Liver (tissue), 10 donors: ENCODE measurements at places on chromosomes 16 and 17. TPM values are rescaled to one million over a fixed set of nuclear protein-coding genes. Genes with fewer than 3 reads are reported as not detected.

The NPB gene
- 0.84 TPM for total RNA-seq

DNA sequence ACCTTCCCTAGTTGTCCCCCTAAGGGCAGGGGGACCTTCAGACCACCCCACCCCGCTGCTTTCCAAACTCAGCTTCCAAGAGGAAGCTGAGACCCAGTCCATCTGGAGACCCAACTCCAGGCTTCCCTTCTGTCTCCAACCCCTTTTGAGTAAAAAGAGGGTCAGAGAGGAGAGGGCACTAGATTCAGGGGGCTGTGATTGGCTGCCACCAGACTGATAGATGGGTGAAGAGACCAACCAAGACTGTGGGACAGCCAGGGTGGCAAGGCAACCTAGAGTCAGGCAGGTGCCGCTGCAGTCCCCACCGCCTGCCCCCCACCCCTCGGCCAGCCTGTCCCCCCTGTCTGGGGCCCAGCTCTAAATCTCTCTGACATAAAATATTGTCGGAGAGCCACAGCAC lies 92.5 kb downstream of the SDK2 start:
- no peak for DNase-seq

- DNase-seq: no peak
Measured at GRCh38 chr16:583470-583814, 6.4 kb upstream of the RAB40C start.

GRCh38 chr17:42655528-42655927 lies 3.6 kb upstream of the TUBG2 start:
- DNase-seq: no peak

DNA sequence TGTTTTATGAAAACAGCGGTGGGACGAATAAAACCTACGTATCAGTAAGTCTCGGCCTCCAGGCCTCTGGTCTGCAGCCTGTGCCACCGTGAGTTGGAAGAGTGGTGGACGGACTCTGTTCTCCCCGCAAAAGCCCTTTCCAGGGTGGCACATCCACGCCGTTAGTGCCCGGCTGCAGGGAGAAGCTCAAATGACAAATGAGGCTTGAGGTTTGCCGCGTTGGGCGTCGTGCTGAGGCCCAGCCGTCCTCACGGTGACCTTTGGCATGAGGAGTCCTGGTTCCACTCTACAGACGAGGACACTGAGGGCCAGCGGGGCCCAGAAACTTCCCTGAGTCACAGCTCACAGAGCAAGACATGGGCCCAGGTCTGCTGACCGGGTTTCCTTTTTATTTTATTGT lies 40.2 kb downstream of the JPH3 start:
- DNase-seq: no peak

The GSG1L gene
- not detected for total RNA-seq

DNA sequence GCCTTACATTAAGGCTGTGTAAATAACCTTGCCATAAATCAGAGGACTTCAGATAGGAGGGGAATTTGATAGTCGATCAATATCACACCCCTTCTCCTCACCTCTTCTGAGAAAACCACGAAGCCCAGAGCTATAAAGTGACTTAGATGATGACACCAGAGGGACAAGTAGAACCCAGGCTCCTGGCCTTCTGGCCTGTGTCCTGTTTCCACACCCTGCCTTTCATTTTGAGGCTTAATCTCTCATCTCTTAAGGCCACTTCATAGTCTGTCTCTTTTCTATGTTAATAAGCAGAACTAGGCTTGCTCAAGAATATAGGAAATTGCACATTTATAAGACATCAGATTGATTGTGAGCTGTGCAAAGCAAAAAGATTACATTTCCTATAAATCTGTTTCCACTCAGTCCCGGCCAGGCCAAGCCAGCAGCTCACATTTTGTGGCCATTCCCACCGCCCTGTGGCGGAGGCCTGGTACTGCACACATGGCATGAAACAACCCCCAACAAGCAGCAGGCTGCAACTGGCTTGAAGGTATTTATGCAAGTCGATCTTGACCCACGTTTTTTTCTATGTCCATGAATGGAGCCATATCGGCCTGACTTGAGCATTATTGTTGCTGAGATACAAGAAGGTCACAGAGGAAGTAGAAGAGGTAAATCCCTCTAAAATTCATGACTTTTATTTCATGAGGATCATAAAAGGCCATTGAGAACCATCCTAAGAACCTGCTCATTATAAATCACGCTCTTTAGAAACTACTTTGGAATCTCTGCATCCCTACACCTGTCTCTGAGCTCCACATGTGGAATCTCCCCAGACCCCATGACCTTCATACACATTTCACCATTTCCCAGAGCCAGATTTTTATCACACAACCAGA lies 93.7 kb downstream of the PMP22 start:
- DNase-seq: peak; percentile 66

DNA sequence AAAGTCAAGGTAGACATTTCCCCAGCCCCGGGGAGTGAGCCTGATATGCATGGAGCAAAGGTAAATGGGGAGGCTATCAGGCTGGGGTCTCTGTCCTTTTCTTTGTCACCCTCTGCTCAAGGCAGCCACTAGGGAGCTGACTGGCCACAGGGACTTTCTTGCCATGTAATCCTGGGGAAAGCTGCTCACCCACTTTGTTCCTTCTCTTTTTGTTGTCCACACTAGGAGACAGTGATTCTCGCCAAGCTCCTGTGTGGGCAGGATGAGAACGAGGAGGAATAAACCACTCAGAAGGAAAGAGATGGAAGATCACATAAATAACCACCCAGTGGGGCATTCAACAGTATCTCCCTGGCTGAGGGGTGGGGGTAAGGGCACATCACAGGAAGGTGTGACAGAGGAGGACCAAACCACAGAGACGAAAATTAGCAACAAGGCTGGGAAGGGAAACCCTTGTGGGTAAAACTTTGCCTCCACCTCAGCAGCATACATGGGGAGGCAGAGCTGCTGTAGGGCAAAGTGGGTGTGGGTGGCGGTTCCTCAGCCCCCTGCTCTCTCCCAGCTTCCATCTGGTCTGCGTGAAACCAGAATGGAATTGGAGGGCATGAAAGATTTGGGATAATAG lies 26.2 kb upstream of the CCL1 start:
- DNase-seq: no peak

- DNase-seq: no peak
Measured at GRCh38 chr16:51453251-51453650, 302.2 kb upstream of the SALL1 start.

DNA sequence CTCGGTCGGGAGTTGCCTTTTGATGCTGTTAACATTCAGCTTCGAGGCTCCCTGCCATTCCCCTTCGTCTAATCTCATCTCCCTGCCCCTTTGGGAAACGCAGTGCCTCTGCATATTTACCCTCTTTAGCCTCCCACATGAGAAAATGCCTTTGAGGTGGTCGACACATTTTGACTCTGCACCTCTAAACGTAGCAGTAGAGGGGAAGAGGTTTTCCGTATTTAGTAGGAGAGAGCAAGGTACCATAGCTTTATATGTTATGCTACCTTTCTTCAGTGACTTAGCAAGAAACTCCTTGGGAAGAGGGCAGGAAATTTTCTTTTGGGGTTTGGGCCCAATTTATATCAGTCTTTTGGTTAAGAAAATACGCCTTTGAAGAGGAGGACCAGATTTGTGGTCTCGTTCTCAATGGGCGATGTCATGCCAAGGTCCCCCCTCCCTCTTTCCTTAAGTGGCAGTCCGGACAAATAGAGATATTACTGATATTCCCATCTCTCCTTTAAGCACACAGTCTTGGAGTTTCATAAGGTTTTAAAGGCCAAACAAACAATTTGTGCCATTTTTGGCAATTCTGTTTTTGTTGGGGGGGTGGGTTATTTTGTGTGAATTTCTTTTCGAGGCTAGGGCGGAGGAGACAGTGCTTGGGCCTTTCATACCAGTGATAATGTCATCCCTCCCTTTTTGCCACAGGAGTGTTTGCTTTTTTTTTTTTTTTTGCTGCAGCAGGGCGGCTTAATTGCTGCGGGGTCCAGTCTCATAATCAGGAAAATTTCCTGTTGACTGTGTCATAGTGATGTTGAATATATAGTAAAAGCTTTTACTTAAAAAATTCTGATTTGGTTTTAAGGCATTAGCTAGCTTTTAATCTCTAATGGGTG lies 1.5 kb downstream of the PAFAH1B1 start:
- DNase-seq: no peak

DNA sequence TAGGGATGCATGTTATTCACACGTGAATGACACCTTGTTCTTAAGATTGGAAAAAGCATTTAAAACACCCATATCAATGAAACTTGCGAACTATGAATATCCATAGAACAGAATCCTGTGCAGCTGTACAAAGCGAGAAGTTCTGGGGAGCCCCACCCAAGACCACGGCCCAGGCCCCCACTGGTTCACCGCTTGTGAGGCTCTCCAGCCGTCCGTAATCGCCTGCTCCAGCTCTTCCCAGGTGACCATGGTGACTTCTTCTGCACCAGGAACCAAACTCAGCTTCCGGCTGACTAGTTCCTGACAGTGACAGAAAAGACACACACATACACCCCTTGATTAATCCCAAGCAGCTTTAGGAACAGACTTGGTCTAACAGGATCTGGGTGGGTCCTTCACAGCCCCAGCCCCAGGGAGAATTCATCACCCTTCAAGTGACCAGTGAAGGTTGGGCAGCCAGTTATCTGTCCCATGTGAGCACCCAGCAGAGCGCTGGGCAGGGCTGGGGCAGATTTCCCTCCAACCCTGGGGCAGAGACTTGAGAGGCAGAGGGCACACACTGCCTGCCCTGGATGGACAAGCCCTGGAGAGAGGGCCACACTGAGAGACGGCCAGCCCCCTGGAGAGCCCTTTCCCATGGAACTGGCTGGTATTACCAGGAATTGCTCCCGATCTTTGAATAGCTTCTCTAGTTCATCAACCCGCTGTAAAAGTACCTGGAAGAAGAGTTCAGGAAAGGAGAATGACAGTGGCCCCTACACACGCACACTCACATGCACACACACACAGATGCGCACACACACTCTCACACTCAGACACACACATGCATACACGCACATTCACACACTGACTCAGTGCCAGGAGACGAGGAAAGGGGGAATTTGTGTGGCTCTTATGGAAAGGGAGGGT lies 3.6 kb downstream of the QRICH2 start:
- DNase-seq: no peak

- DNase-seq: peak; percentile 58
Measured at GRCh38 chr17:3944485-3945388, 19.5 kb downstream of the ATP2A3 start.

The EIF4A3 gene
- 33.8 TPM for total RNA-seq

The GUCY2D gene
- 0.09 TPM for total RNA-seq

DNA sequence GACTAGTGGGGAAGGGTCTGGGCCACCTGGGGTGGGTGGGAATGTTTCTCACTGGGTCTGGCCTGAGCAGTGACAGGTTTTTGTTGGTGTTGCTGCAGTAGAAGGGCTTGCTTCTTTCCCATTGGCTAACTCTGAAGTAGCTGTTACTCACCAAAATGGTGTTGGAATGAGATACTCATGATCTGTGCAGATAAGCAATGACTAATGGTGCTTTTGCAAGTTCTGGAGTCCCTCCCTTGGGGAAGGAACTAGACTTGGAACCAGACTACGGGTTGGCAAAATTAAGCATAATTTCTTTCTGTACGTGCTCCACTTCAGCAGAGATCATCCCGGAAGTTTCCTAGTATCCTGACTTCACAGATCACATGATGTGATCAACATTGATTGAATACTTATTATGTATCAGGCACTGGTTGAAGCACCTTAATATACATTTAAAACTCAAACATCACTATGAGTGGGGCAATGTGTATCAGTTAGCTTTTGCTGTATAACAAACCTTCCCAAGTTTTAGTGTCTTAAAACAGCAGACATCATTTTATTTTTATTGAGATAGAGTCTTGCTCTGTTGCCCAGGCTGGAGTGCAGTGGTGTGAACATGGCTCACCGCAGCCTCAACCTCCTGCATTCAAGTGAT lies 30.1 kb downstream of the CHP2 start:
- no peak for DNase-seq

DNA sequence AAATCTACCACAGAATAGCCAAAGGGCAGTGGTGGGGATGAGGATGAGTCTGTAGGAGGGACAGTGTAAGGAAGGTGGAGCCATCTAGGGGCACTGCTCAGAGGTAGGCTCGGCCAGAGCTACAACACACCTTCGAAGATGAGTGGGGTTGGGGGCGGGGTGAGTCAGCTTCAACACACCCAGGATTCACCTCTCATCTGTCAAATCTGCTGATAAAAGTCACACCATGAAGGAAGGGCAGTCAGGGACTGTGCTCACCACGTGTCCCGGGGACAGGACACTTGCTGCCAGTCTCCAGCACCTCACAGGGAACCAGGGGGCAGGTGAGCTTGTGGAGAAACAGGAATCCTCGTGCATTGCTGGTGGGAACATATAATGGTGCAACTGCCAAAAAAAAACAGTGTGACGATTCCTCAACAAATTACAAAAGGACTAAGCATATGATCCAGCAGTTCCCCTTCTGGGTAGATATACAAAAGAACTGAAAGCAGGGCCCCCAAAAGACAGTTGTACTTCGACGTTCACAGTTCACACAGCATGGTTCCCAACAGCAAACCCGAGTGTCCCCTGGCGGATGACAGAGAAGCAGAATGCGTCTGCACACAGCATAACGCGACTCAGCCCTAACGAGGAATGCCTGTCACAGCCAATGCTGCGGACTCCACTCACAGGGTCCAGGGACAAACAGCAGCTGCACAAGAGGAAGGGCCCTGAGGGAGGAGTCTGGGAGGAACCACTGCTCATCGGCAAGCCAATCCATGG lies 133.1 kb downstream of the ANKRD11 start:
- DNase-seq: no peak

- DNase-seq: no peak
Measured at GRCh38 chr16:70706948-70707465, 21.2 kb upstream of the MTSS2 start.

GRCh38 chr17:6274310-6274709 lies 160.6 kb downstream of the AIPL1 start:
- DNase-seq: no peak

DNA sequence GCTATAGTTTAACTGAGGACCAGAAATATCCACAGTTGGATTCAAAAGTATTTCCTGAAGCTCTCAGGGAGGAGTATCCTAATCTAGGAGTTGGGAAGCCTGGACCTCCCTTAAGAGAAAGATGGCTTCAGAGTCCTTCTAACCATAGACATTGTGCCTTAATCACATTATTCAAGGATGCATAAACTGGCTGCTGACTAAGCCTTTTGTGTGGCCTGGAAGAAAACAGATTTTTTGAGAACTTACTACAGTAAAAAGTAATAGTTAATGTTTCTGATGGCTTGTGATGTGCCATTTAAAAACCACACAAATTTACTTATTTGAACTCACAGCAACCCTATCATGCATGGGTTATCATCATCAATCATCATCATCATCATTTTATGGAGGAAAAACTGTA lies 126.2 kb upstream of the RPL38 start:
- no peak for DNase-seq

The ACSM2A gene
- total RNA-seq: 1,049 TPM

DNA sequence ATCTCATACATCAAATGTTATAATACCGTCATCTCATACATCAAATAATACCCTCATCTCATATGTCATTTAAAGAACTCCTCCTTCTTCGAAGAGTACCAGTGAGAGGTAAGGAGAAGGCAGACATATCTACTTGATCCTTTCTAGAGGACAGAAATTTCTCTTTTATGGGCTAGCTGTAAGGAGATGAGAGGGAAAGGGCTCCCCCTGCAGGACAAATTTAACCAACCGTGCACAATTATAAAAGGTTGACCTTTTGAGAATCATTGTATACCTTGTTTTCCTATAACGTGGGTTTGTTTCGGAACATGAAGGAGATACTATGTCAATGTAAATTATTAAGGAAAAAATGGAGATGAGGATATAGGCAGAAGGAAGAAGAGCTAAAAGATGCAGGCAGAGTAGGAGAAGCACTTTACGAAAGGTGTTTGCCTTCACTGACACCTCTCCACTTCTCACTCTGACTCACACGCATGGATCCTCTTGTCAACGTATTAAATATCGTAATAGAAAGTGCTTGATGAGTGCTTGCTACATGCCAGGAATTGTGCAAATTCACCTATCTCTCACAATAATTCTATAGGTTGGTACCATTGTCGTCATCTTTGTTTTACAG lies 465.9 kb upstream of the ERCC4 start:
- DNase-seq: peak; percentile 46
